Right lung (tissue), 10 donors: ENCODE measurements at places on chromosomes 16 and 17. TPM values are rescaled to one million over a fixed set of nuclear protein-coding genes. Genes with fewer than 3 reads are reported as not detected.

Gene KRT27
- not detected for polyA plus RNA-seq

Gene ZFP1
- polyA plus RNA-seq = 23.9 TPM

Gene TPSD1
- polyA plus RNA-seq = not detected

Gene SLC7A5
- polyA plus RNA-seq = 11.4 TPM

Gene SAP30BP
- polyA plus RNA-seq = 106 TPM

Gene FAM20A
- 5.3 TPM for polyA plus RNA-seq

Gene PYY
- polyA plus RNA-seq = 0.17 TPM
